ENCODE measurements at places on chromosomes 2 and 18. TPM values are rescaled to one million over a fixed set of nuclear protein-coding genes. Genes with fewer than 3 reads are reported as not detected.

- no peak overlapping the region for H3K27ac ChIP-seq
- H3K27me3 ChIP-seq = peaks cover 9% of the 10 kb centered on the region
- H3K4me3 ChIP-seq = no peak overlapping the region
- DNase-seq = peak; percentile 23
These were observed 404.0 kb upstream of the MMADHC start for GRCh38 chr2:149991576-149991975.

DNA sequence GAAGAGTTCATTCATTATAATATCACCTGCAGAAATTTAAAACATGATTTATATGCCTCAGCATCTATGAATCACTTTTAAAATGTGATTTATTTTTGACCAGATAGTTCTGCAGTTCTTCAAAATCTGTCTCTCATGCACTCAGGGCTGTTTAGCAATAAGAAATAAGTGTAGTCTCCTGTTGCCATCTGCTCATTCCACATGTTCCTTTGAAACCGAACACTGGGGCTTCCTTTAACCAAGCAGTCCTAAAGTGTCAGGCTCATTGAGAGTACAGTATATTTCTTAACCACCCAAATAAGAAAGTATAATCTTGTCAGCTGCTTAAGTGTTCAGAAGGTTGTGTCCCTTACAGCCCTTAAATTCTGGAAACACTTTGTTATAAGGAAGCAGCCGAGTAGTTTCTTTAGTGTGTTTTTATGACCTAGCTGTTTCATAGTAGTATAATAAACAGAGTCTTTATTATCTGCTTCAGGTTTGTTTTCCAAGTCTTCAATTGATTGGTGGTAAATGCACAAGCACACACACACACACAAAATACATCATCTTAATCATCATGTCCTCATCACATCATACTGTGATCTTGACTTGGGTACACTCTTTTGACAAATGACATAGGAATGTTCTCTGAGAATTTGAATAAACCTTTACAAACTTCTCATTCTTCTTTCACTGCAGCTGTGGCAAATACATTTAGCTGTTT, 10.4 kb downstream of the WDR7 start:
- H3K36me3 ChIP-seq = no peaks in the 10 kb centered on the region
- no peak for DNase-seq

- no peaks in the 10 kb centered on the region for H3K4me1 ChIP-seq
- H3K27ac ChIP-seq = no peak overlapping the region
- no peaks in the 10 kb centered on the region for H3K27me3 ChIP-seq
These were observed 510.1 kb upstream of the RAB6C start for GRCh38 chr2:129469389-129469788.

GRCh38 chr2:59622599-59623308, 930.7 kb downstream of the BCL11A start:
- H3K4me3 ChIP-seq = no peak overlapping the region
- H3K36me3 ChIP-seq = no peaks in the 10 kb centered on the region
- no peaks in the 10 kb centered on the region for H3K27me3 ChIP-seq
- H3K4me1 ChIP-seq = no peaks in the 10 kb centered on the region
- H3K27ac ChIP-seq = no peak overlapping the region

- H3K36me3 ChIP-seq = no peaks in the 10 kb centered on the region
- no peaks in the 10 kb centered on the region for H3K4me1 ChIP-seq
- DNase-seq = no peak
- no peak overlapping the region for H3K27ac ChIP-seq
- H3K4me3 ChIP-seq = no peak overlapping the region
These were observed 130.8 kb upstream of the HDAC4 start for GRCh38 chr2:239531456-239532241.

DNA sequence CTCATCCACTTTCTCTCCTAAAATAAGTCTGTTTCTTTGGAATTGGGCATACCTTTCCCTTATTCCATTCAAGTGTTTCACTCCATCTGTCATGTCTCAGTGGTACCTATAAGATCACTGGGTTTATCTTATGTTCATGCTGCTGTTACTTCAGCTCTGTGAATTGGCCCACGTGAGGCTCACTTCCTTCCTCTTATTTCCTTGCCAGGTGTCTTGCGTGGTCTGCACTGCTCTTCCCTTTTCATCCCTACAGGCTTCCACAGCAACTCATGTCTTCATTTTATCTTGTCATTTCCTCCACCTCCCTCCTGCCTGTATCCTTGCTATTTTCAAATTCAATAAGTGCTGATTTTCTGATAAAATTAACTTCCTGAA, 159.1 kb upstream of the ALPP start:
- H3K4me1 ChIP-seq = no peaks in the 10 kb centered on the region
- no peak overlapping the region for H3K27ac ChIP-seq
- H3K36me3 ChIP-seq = peaks cover 3% of the 10 kb centered on the region
- no peak overlapping the region for H3K4me3 ChIP-seq

DNA sequence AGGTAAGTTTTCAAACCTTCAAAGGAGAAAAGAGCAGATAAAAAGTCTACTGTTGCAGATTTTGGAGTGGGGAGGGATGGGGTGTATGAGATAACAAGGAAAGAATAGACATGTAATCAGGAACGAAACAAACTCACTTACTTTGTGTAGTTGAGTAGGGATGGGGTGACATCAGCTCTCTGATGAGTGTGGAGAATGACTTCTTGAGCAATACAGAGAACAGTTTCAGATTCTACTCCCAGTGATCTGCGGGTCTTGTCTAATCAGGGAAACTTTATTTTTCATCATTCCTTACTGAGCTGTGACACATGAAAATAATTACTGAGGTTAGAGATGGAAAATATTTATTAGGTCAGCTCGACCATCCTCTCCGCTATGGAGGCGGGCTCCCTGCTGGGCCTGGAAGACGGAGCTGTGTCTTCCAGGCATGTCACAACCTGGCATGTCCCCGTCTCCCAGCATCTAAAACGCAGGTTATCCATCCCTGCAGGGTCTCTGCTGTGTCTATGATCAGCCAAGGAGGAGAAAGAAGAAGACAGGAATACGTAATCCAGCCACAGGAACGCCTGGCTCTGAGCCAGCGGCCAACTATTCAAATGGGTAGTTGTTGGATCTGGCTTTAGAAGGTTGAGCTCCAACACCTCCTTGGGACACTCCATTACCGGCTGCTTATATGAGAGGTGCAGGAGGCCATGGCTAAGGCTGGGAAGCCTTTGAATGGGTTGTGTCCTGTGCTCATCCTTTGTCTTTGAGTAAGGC, 99.0 kb upstream of the SATB2 start:
- H3K36me3 ChIP-seq = no peaks in the 10 kb centered on the region
- no peaks in the 10 kb centered on the region for H3K4me1 ChIP-seq
- no peak overlapping the region for H3K4me3 ChIP-seq
- H3K27me3 ChIP-seq = no peaks in the 10 kb centered on the region
- DNase-seq = no peak

Gene GPATCH11
- total RNA-seq = 4.4 TPM

GRCh38 chr18:44609181-44609941, 71.3 kb upstream of the SETBP1 start:
- no peaks in the 10 kb centered on the region for H3K36me3 ChIP-seq
- H3K4me1 ChIP-seq = no peaks in the 10 kb centered on the region
- DNase-seq = no peak
- H3K27me3 ChIP-seq = no peaks in the 10 kb centered on the region

Gene LIMS2
- 32.9 TPM for total RNA-seq

DNA sequence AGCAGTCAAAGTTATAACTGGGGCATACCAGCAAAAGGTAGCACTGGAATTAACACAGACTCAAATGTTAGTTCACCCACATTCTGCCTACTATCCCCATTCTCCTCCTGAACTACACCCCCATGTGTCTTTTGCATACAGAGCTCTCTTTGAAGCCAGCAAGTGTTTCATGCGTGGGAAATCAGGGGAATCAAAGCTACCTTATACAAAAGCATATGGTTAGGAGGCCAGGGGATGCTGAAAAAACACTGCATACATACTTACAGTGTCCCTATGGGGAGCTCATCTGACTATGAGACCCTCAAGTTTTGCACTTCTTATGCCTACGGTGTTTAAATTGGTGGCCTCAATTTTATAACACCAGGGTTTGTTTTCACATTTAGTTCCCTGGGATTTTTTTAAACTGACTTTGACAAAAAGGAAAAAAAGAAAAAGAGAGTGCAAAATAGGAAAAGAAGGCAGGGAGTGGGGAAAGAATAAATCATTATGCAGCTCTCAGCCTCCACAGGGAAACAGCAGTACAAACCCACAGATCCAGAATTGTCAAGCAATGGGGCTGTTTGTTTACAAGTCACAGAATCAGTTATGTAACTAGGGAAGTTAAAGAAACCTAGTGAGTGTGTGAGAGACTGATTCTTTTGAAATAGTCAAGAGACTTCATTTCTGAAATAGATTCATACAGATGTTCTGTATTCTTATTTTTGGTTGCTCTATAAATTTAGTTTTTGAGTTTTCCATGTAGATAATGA, 20.1 kb upstream of the PPP3R1 start:
- H3K27ac ChIP-seq = no peak overlapping the region
- no peaks in the 10 kb centered on the region for H3K4me1 ChIP-seq
- H3K27me3 ChIP-seq = no peaks in the 10 kb centered on the region

Gene INHBB
- total RNA-seq = not detected

Gene ERICH2
- 1.5 TPM for total RNA-seq

GRCh38 chr2:30106543-30106942, 40.3 kb upstream of the YPEL5 start:
- H3K27me3 ChIP-seq = no peaks in the 10 kb centered on the region
- no peak overlapping the region for H3K4me3 ChIP-seq
- no peaks in the 10 kb centered on the region for H3K4me1 ChIP-seq
- no peaks in the 10 kb centered on the region for H3K36me3 ChIP-seq
- H3K27ac ChIP-seq = no peak overlapping the region

DNA sequence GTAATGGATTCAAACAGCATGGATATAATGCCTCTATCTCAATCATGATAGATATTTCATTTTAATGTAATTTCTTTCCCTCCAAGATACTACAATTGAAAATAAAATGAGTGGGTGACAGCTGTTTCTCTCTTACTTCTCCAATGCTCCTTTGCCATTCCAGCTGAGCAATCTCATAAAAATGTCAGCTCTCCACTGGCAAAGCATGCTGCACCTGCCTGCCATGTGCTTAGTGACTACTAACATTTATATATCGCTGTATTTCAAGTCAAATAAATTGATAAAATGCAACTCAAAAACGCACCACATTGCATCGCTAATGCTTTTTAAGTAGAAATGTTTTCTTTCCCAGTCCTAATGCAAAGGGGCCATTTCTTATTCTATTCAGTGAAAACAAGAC, 1093.9 kb downstream of the CBLN2 start:
- H3K4me1 ChIP-seq = no peaks in the 10 kb centered on the region
- no peak overlapping the region for H3K27ac ChIP-seq
- no peaks in the 10 kb centered on the region for H3K36me3 ChIP-seq
- DNase-seq = no peak
- no peaks in the 10 kb centered on the region for H3K27me3 ChIP-seq
- no peak overlapping the region for H3K4me3 ChIP-seq

Gene KIAA1328
- total RNA-seq = 6.6 TPM

- H3K36me3 ChIP-seq = no peaks in the 10 kb centered on the region
- no peak for DNase-seq
- H3K4me1 ChIP-seq = peaks cover 6% of the 10 kb centered on the region
- H3K27ac ChIP-seq = no peak overlapping the region
These were observed 146.9 kb downstream of the ANKRD44 start for GRCh38 chr2:197163712-197164140.

DNA sequence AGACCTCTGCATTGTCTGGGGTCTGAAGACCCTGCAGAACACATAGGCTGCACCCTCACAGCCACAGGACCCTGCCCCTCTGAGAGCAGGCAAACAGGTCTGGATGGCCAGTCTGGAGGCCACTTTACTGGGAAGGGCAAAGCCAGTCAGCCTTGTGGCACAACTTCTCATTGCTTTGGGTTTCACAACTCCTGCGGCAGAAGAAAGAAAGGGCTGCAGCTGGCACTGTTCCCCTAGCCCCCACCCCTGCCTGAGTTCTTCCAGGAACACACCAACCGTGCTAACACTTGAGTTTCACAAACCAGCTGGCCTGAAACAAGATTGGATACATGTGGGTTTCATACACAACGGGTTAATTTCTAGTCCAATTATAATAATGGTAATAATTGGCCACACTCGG, 276.5 kb upstream of the MGAT5 start:
- H3K27ac ChIP-seq = no peak overlapping the region
- no peaks in the 10 kb centered on the region for H3K4me1 ChIP-seq
- no peaks in the 10 kb centered on the region for H3K36me3 ChIP-seq
- no peaks in the 10 kb centered on the region for H3K27me3 ChIP-seq
- no peak for DNase-seq

DNA sequence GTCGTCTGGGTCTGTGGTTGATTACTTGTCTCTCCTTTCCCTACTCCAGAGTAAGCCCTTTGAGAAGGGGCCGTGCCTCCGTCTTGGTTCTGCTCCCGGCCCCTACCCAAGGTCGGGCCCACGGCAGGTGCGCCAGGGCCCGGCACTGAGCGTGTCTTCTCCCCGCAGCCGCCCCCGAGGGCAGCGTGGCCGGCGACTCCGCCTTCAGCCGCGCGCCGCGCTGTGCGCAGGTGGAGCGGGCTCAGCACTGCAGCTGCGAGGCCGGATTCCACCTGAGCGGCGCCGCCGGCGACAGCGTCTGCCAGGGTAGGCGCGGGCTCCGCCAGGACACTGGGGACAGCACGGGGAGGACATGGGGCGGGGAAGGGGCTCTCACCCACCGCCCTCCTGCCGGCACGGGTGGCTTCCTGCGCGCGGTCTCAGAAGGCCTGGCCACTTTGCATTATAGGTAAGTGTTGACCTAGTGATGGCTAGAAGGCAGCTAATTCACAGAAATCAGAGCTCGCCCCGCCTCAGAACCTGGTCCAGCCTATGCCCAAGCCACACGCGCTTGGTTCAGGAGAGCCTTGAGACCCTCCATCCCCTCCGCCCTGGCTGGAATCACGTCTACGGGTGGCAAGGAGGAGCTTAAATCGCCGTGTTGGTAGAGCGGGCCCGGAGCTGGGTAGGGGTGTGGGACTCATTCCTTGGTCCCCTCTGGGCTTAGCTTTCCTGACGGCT, 43.5 kb downstream of the FBLN7 start:
- H3K4me1 ChIP-seq = no peaks in the 10 kb centered on the region
- H3K27ac ChIP-seq = no peak overlapping the region
- no peak overlapping the region for H3K4me3 ChIP-seq
- no peaks in the 10 kb centered on the region for H3K36me3 ChIP-seq

- no peak overlapping the region for H3K4me3 ChIP-seq
- H3K27me3 ChIP-seq = no peaks in the 10 kb centered on the region
- no peaks in the 10 kb centered on the region for H3K36me3 ChIP-seq
- H3K4me1 ChIP-seq = no peaks in the 10 kb centered on the region
These were observed 861.7 kb upstream of the CNTNAP5 start for GRCh38 chr2:123163398-123163797.

Gene TMEM37
- total RNA-seq = 1.5 TPM

- H3K27me3 ChIP-seq = no peaks in the 10 kb centered on the region
- H3K4me1 ChIP-seq = no peaks in the 10 kb centered on the region
- peaks cover 41% of the 10 kb centered on the region for H3K36me3 ChIP-seq
- H3K27ac ChIP-seq = no peak overlapping the region
These were observed 166.3 kb downstream of the MYO1B start for GRCh38 chr2:191411472-191411871.

Gene RBKS
- 4.1 TPM for total RNA-seq

Gene PLCD4
- total RNA-seq = 1.6 TPM

DNA sequence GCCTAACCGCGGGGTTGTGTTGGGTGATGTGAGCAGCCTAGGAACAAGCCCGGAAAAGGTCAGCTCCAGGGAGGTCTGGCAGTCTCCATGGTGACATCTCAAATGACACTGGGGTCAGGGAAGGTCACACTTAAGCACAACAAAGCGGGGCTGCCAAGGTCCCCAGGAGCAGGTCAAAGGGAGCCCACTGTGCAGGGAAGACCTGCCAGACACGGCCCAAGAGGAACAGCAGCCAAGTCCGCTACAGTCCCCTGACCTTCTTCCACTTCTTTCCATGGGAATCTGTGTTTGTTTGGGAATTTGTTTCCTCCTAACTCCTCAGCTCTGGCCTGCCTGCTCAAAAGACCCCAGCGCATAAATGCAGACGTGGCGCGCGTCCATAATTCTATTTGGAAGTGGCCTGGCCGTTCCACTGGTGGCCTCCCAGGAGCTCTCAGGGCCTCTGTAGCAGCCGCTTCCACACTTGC, 232.1 kb upstream of the COPS8 start:
- H3K27me3 ChIP-seq = no peaks in the 10 kb centered on the region
- H3K4me1 ChIP-seq = peaks cover 15% of the 10 kb centered on the region
- DNase-seq = no peak
- no peak overlapping the region for H3K27ac ChIP-seq
- no peak overlapping the region for H3K4me3 ChIP-seq

Data from cardiac muscle cell (in vitro differentiated cells and primary cell).